ENCODE measurements at places on chromosomes 3 and 15.

- no peak for DNase-seq
Observed at GRCh38 chr3:32488474-32489008, 14.1 kb downstream of the CMTM6 start.

DNA sequence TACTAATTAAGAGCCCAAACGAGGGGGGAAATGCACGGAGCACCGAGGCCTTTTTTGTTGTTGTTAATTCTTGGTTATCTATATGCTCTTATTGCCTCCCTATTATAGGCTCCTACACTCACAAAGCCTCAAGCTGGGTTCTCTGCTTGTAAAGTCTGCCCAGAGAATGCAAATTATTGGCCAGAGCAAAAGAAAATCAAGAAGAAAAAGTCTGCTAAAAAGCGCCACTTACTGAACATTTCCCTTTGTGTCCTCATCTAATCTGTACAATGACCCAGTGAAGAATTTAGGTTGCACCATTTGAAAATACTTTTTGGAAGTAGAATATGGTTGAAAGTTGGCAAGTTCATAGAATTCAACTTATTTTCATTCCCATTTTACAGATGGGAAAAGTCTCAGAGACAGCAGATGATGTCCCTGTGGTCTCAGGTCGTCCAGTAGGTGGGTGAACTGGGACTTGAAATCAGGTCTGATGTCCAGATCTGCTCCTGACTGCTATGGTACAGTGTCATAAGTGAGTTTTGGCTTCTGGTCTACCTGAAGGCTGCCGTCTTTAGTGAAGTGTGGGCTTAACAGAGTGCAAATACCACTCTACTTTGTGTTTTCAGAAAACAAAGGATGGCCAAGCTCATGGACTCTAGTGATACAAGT lies 1.1 kb upstream of the TNFAIP8L3 start:
- DNase-seq, result no peak

- peak; percentile 52 for DNase-seq
Observed at GRCh38 chr15:101642361-101642760, 9.8 kb downstream of the TM2D3 start.

GRCh38 chr15:88690331-88690730 lies 51.5 kb downstream of the ISG20 start:
- DNase-seq, result no peak

- no peak for DNase-seq
Observed at GRCh38 chr15:40328176-40328575, 4.7 kb downstream of the INAFM2 start.

- DNase-seq, result no peak
Observed at GRCh38 chr15:56741541-56741940, 8.2 kb upstream of the ZNF280D start.

- peak; percentile 91 for DNase-seq
Observed at GRCh38 chr3:184335661-184336546, 1.5 kb upstream of the FAM131A start.

GRCh38 chr3:112405845-112406244 lies 72.9 kb downstream of the CD200 start:
- no peak for DNase-seq

- no peak for DNase-seq
Observed at GRCh38 chr3:155350571-155350970, 57.1 kb upstream of the STRIT1 start.

- DNase-seq, result no peak
Observed at GRCh38 chr3:115019900-115020299, 127.2 kb downstream of the ZBTB20 start.

DNA sequence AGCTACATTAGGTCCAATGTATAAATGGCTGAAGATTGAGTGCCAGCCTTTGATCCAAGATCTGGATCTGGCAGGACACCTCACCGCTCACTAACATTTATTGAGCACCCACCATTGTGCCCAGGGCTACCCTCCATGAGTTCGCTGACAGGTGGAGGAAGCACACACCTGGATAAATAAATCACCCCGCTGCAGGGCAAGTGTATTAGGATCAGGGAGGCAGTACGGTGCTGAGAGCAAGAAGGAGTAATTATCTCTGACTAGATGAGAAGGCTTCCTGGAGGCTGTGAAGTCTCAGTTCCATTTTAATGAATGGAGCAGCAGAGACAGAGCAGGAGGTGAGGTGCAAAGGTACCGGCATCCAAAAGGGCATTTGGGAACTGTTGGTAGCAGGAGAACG lies 104.1 kb downstream of the LIPC start:
- DNase-seq, result no peak

- no peak for DNase-seq
Observed at GRCh38 chr3:109644746-109645145, 307.4 kb upstream of the DPPA4 start.

DNA sequence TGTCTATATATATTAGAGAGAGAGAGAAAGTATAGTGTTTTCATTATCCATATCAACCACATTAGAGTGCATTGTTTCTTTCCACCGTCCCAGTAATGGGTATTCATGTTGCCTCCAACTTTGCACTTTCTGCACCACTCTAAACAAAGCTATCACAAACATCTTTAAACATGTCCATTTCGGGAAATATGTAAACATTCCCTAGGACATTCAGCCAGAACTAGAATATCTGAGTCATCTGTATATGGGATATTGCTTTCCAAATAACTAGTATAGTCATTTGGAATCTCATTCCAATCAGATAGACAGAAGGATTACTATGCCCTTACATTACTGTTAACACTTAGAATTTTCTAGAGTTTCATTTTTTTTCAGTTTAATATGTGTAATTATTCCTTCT lies 914.9 kb upstream of the EPHA6 start:
- no peak for DNase-seq

DNA sequence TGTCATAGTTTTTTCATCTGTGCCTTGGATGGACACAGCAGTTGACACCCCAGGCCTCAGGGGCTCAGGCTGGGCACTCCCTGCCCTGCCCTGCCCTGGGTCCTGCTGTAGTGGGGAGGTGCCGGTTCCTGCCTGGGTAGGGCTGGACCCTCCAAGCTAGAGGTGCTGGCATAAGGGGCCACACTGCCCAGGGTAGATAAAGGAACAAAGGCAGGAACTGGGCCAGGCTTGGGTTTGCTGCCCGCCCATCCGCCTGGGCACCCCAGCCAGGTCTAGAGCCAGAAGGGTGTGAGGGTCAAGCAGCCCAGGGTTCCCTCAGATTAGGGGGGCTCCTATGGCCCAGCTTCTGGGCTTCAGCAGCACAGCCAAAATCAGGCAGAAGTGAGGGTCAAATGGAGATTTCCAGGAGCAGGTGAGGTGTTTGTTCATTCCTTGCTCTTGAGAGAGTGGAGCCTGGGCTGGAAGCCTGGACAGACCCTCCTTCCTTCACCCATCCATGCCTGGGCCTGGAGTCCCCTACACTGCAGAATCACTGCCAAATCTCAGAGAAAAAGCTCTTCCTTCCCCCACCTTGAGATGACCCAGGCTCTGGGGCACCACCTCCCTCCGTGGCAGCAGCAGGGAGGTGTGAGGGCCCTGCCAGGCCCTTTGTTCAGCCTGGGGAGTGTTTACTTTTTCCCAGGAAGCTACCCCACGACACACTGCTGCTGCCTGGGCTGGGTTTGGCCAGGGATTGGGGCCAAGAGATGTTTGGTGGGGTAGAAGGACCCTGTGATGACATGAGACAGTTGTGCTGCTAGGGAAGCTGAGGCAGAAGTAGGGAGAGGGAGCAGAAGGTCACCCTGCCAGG lies 7.1 kb downstream of the SEMA3F start:
- DNase-seq, result no peak

DNA sequence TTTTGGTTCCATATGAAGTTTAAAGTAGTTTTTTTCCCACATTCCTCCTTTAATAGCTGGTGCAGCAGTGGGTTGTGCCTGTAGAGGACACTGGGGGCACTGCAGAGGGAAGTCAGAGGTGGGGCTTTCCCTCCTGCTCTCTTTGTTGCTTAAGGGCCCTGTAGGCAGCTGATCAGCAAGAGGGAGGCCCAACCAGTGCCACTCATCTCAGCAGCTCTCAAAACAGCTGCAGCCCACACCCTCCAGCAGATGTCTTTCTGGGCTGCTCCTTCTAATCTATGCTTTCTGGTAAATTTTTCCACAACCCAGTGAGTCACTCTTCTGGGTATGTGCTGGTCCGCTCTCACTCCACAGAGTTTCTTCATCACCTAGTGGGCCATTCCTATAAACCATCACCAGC lies 263.8 kb downstream of the FEZF2 start:
- no peak for DNase-seq

DNA sequence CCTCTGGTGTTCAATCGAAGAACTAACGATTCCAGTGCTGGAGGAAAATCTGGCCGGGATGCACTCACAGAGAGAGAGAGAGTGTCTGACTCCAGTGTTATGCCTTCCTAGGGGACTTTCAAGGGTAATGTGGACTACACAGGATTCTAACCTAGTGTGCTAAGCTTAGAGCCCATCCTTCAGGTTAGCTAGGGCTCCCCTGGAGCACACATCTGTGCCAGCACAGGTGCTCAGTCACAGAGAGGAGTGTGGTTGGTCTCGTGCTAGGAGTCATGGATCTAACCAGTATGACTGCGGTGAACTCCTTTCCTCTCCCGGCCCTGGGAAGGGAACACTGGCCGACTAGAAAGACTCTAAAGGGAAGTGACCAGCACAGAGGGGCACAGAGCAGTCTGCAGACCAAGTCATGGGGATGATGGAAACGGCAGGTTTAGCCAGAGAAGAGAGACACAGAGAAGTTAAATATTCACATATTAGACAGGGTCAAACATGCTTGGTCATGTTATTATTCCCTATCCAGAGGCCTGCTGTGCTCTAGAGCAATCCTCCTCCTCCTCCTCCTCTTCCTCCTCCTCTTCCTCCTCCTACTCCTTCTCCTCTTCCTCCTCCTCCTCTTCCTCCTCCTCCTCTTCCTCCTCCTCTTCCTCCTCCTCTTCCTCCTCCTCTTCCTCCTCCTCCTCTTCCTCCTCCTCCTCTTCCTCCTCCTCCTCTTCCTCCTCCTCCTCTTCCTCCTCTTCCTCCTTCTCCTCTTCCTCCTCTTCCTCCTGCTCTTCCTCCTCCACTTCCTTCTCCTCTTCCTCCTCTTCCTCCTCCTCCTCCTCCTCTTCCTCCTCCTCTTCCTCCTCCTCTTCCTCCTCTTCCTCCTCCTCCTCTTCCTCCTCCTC lies 280.3 kb downstream of the XXYLT1 start:
- DNase-seq, result no peak

GRCh38 chr3:158768361-158768787 lies 33.5 kb upstream of the MFSD1 start:
- no peak for DNase-seq

DNA sequence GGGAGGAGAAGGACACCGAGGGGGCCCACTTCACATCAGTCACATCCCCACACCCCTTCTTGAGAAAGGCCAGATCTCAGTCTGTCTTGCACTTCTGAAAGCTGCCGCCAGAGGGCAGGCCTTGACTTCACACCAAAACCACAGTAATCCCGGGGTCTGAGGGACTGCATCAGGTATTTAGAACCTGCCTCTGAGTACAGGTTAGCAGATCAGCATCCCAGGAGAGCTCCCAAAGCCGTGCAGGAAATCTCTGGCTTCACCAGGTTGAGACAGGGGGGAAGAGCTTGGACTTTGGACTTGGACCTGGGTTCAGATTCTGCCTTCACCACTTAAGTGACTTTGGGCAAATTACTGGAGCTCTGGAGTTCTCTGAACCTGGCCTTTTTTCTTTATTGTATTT lies 50.3 kb downstream of the LHFPL4 start:
- peak; percentile 70 for DNase-seq

GRCh38 chr15:100663086-100663914 lies 60.9 kb downstream of the ASB7 start:
- peak; percentile 34 for DNase-seq

- no peak for DNase-seq
Observed at GRCh38 chr3:187361835-187362234, 6.3 kb upstream of the RTP4 start.

DNA sequence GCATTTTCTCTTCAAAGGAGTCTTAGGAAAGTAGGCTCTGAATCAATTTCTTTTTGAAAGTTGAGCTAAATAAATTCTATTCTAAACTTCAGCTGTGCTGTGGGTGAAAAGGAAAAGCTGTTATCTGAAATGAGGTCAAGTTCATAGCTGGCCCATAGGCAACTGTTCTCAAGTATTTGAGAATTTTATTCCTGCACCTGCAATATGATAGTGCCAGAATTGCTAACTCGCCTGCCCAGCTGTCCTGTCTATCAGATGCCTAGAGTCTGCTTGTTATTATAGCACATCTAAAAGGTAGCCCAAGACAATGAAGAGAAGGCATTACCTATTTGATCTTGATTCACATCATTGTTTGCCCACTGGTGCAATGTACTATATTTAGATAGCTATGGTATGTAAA lies 798.7 kb downstream of the DIPK2A start:
- no peak for DNase-seq

GRCh38 chr3:184566441-184567414 lies 5.1 kb downstream of the EPHB3 start:
- DNase-seq, result no peak

GRCh38 chr3:64138656-64139375 lies 86.5 kb downstream of the PRICKLE2 start:
- DNase-seq, result no peak

DNA sequence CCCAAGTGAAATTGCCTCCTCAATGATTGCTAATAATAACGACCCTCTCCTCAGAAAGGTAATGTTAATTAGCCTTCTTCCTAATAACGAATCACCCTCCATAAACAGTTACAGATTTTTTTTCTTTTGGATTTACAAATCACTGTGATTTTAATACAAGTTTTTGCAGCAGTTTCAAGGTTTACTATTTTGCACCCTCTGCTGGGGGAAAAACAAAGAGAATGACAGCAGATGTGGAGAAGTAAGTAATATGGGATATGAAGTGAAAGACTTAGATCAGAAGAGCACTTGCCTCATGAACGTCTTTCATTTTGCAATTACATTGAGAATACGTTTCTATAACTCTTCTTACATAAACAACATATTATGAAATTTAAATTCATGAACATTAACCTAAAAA lies 16.1 kb upstream of the CNTN3 start:
- no peak for DNase-seq

- DNase-seq, result no peak
Observed at GRCh38 chr3:113423699-113424098, 17.6 kb downstream of the CFAP44 start.

DNA sequence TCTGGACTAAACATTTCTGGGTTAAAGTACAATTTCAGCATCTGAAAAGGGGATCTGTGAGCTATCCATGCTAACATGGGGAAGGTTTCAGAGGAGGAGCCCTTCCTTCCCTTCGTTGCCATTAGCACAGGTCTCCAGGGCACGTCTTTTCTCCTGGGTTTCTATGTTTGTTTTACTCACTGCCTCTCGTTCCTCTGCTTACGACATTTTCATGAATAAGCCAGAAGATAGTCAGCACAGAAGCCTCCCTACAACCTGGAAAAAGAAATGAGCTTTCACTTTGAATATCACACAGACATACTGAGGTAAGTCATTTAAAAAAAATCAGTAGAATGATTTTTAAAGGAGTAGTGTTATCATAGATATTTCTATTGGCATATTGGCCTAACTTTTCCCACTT lies 117.2 kb upstream of the KCNMB2 start:
- no peak for DNase-seq

DNA sequence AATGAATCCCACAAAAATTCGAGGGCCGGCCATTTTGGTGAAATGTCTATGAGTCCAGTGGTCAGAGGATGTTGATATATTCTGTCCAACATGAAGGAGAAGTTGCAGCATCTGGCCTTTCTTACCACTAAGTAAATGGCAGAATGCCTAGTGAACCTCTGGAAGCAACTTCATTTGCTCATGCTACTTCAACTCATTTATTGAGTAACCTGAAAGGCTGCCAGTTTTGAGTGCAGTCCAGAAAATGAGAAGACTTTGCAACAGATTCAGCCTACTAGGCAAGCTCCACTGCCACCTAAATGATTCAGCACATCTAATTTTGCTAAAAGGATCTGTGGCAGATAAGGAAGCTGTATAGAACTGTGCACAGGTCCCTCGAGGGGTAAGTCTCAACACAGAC lies 265.0 kb downstream of the OPA1 start:
- no peak for DNase-seq

- DNase-seq, result no peak
Observed at GRCh38 chr3:99681512-99681911, 43.1 kb downstream of the COL8A1 start.
